ENCODE measurements at places on chromosomes 13 and 19.

DNA sequence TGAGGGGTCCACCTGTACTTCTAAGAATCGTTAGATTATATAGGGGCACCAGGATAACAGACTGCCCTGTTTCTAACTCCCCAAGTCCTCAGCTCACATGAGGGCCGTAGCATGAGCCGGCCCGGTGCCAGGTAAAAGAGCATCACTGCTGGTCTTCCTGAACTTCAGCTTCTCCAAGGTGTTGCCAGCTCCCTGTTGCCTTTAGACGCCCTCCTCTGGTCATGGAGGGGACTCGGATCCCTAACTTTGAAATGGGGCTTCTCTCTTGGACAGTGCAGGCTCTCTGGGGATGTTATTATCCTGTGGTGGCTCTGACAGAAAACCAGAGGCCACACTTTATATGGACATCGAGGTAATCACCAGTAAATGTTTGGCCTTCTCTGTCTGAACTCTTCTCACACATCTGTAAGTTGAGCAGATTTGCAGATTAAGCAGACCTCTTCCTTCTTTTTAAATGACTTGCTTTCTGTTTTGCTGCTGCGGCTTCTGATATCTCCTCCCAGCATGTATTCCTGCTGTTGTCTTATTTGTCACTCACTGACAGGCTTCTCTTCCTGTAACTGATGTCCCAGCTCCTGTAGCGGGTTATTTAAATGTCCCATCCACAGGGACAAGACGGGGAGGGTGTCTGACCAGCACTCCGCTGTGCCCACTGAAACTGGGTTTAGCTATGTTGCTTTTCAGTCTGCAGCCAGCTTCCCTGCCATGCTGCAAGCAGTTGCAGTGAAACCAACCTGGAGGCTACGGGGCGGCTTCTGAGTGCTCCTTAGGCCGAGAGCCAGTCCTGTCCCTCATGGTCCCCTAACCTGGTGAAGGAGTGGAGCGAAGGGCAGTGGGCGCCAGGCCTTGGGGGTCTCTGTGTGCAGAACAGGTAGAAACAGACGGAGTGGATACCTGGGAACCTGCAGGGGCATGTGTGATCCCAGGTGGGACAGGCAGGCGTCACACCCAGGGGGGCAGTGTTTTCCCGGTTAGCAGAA is 39.2 kb downstream of the TSSK6 start:
- DNase-seq, result peak; percentile 26

- DNase-seq, result no peak
These were observed 9.4 kb upstream of the LRRC63 start for GRCh38 chr13:46202188-46202795.

DNA sequence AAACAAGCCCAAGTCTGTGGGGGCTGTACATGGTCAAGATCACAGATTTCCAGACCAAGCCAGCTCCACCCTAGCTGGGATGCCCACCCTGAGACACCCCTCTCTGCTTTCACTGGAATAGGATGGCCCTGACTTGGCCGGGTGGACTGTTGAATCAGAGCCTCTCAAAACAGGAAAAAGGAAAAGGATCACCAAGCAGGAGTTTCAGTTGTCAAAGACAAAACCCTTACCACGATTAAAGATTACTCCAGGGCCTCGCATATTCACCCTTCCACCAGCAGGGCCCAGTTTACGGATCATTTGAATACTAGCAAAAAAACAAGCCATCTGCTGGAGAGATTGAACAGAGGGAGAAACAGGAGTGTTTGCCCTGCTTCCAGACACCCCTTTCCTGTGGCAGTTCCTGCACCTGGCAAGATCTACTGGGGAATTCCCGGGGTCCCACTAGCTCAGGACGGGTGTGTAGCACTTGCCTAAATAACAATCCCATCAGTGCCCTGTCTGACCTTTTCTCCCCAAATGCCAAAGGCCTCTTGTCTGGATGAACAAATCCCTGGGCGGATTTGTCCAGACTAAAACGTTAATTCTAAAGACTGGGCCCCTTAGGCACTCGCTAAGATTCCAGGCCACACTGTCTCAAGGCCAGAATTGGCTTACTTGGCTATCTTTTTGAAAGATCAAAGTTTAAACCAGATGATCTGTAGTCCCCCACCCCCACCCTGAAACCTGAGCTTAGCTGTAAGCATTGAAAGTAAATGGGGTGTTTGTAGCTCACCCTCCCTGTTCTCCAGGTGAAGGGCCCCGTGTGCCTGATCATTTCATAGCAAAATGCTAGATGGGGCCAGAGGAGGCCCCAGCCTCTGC is 38.4 kb downstream of the ACTN4 start:
- no peak for DNase-seq

DNA sequence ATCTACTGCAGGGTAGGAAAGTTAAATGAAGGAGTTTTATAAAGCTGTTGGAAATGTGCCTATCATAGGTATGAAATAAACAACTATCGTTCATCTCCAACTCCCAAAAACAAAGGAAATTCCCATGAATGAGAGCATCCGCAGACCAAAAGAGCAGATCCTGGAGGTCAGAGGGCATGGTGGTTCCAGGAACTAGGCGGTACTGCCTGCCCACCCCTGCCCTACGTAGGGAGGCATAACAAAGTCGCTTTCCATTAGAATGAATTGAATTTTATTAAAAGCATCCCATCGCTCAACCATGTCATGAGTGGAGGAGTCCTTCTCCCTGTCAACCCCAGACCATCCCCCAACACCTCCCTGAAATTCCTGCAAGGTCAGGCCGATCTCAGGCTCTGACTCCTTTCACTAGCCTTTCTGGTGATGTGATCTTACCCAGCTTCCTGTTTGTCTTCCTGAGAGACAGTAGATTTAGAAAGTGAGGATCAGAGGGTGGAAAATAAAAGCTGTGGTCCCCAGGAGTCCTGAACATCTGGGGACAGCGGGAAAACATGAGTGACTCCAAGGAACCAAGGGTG is at the start of gene CLEC4M:
CLEC4M (plus strand) TSS at position 525 of the 575 bp plus-strand sequence; CDS start at position 549, 24 bp downstream.
- DNase-seq, result no peak

DNA sequence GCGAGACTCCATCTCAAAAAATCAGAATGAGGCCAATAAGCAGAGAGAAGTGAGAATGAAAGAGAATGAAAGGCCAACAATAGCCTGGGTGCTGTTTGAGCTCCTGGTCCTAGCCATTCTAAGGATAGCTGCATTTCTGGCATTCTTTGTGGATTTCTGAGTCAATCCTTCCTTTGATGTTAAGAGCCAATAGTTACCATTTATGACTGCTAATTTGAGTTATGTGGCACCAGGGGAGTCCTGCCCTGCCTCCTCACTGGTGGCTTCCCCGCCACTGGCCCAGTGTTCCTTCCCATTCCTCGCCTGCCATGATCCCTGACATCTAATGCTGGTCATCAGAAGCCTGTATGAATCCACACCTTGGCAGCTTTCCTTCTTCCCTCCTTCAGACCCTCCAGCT is 991.2 kb downstream of the UQCRFS1 start:
- no peak for DNase-seq

- no peak for DNase-seq
These were observed 55.1 kb downstream of the RFX2 start for GRCh38 chr19:6055013-6055795.

DNA sequence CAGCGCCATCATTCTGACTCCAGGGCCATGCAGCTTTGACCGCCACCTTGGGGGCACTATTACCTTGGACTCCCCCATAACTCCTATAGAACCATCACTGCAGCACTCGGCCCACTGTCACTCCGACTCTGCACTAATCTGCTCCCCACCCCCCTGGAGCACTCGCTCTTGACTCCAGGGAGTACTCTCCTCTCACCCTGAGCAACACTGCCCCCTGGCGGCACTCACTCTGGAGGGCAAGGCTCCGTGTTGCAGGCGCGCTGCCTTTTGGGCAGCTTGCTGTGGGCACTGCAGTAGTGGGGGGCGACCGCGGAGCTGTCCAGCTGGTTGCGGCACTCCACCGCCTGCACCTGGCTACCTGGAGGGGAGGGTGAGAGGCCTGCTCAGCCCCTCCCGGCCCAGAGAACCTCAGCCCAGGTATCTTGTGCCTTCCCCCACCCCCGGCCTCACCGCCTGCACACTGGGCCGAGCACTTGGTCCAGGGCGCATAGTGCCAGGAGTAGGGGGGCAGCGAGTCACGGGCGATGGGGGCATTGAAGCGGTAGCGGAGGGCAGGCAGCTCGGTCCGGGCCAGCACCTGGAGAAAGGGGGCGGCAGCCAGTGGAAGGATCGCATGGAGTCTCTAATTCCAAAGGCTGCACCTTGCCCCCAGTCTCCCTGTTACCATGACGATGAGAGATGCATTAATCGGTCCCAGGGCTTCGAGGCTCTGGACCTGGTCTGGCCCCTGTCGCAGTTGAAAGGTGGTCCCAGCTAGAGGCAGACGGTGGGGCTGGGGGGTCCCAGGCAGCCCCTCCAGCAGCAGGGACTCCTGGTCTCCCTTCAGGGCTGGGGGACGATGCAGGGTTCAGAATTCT is 8.9 kb upstream of the MYO1F start:
- DNase-seq, result peak; percentile 47

DNA sequence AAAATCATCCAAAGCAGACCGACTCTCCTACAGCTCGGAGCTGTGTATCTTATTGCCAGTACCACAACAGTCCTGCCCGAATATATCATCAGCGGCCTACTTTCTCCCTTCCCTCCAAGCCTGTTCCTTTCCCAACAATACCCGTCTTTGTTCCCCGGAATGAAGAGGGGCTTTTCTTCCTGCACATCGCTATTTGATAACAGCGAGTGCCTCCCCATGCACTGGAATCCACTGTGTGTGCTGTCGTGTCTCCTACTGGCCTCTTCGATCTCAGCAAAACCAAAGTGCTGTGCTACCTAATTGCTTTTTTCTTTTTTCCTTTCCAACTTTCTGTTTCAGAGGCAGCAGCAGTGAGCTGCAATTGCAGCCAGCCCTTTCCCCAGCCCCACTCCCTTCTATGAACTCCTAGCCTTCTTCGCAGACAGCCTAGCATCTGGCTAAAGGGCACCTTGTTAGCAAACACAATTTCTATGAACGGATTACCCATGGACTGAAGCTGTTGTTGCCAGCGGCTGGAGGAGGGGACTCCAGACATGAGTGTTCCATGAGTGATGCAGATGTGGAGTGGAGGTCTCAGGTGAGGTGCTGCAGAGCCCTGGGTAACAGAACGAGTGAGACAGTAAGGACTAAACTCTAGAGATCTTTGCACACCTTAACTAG is 43.4 kb downstream of the EFNB2 start:
- no peak for DNase-seq

GRCh38 chr13:44074611-44075010 is 194.9 kb downstream of the LACC1 start:
- DNase-seq, result no peak

DNA sequence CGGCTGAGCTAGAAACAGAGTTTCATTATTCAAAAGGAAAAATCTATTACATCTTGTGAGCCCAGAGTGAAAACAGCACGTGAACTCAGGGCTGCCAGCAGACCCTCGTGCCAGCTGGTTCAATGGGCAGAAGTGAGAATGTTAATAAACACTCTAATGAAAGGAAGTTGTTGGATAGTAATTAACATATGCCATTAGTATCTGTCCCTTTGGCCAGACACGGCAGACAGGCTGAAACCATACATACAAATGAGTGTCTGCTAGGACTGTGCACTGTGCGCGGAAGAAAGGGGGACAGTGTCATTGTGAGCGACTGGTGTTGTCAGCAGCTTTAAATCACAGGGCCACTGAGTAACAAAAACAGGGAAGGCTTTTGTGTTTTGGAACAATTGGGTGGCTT is 121.9 kb upstream of the TSC22D1 start:
- DNase-seq, result no peak

DNA sequence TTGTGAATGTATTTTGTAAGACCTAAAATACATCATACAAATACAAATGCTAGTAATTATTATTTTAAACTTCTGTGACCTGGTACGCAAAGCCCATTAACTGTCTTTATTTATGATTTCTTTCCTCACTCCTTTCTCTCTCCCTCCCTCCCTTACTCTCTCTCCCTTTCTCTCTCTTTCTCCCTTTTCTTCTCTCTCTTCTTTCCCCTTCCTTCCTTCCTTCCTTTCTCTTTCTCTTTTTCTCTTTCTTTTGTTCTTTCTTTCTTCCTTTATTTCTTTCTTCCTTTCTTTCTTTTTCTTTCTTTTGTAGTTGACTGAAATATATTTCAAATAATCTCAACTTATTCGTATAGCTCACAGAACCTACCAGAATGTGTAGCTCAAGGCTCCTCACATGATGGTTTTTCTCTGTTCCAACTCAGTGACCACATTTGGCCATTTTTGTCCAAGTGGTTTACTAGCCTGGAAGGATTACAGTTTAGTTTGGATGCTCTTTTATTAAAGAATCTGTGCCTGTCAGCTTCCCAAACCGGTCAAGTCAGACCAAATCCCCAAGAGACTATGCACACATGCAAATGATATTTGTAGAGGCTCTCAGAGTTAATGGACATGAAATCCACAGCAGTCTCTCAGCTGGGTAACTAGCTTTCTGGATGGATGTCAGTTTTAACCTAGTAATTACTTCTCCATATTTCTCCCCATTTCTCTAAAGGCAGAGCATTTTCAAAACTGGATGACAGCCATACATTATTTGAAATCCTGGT is 71.7 kb downstream of the POSTN start:
- no peak for DNase-seq

GRCh38 chr13:109163037-109163379 is 533.6 kb downstream of the MYO16 start:
- DNase-seq, result no peak

GRCh38 chr13:46165485-46166223 is 16.3 kb downstream of the LCP1 start:
- peak; percentile 51 for DNase-seq

- no peak for DNase-seq
These were observed 968 bp downstream of the RAVER1 start for GRCh38 chr19:10332158-10332964.

- DNase-seq, result no peak
These were observed 13.3 kb downstream of the KLF2 start for GRCh38 chr19:16337809-16338469.

DNA sequence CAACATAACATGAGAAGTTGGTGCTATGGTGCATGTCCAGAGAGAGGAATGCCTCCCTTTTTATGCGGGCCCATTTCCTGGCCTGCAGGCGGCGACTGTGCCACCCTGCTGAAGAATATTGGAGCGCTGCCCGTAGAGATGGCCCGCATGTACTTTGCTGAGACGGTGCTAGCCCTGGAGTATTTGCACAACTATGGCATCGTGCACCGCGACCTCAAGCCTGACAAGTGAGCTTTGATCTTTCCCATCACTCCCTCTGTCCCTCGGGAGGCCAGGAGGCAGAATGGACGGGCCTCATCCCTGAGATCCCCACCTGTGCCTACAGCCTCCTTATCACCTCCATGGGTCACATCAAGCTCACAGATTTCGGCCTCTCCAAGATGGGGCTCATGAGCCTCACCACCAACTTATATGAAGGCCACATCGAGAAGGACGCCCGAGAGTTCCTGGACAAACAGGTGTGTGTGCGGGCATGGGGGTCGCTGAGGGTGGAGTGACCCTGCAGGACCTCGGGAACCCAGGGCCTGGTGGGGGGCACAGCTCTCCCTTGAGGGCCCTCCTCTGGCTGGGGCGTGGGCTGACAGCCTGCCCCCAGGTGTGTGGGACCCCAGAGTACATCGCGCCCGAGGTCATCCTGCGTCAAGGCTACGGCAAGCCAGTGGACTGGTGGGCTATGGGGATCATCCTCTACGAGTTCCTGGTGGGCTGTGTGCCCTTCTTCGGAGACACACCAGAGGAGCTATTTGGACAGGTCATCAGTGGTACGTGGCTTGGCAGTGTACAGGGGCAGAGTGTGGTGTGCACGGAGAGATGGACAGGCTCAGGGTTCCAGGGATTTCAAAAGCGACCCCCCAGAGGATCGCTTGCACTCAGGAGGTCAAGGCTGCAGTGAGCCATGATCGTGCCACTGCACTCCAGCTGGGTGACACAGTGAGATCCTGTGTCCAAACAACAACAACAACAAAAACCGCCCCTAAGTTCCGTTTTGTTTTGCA is 16.2 kb downstream of the DNASE2 start:
- no peak for DNase-seq

GRCh38 chr13:46607768-46608564 is 55.0 kb downstream of the LRCH1 start:
- no peak for DNase-seq

All from OCI-LY7 (cell line).